M059J (cell line): ENCODE measurements at places on chromosomes 2 and 18. TPM values are rescaled to one million over a fixed set of nuclear protein-coding genes. Genes with fewer than 3 reads are reported as not detected.
A peak's percentile ranks its signal among the peaks of the same experiment; 100 is the strongest.

Gene MBD5
- total RNA-seq = 6.1 and 11.4 TPM in 2 replicates

DNA sequence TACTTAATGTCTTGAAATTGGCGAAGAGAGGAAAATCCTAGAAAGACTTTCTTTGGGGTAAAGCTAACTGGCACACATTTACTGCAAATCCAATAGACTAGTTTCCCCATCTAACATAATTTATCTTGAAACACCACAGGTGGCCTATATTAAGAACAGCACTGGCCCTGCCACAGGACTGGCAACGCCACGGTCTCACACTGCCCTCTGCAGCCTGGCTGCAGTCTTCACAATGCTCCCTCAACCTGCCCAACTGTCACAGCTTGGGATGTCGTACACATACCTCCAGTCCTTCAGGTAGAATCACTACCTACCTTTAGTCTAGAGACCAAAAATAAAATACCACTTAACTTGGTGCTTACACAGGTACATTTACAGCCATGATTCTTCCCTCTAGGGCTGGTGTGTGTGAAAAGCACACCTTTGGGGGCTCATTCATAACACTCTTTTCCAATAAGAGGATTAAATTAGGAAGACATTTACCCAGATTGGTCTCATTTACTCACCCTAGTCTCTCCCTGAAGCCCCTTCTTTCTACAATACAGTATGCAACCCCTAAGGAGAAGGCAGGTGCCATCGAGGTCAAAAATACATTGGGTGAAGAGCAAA, 222.2 kb downstream of the C1D start:
- peak; percentile 74 for DNase-seq

Gene TIA1
- total RNA-seq = 52.4 and 64.5 TPM in 2 replicates

DNA sequence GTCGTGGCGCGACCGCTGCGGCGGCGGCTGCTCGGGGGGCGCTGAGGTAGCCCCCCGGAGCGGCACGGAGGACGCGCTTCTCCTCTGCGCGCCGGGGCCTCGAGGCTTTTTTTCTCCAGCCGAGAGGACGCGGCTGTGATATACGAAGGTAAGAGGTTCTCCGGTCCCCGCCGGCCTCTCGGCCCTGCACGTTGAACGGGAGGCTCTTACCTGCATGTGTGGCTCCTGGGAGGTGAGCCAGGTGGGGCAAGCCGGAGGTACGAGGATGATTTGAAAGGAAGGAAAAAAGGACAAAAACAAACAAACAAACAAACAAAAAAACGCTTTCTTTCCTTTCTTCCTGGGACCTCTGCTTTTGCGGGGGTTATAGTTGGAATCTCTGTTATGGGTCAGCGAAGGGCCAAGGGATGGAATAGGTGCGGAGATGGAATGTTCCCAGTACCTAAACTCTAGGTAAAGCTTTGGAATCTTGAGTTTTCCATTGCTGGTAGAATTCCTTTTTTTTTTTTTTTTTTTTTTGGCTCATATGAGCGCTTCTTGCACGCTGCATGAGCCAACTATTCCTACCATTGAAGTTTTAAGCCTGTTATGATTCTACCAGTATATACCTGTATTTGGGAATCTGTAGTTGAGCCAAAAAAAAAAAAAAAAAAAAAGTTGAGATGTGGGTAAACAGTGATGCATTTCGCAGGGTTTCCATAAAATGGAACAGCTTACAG, 674 bp downstream of the PTPN4 start:
- DNase-seq = peak; percentile 7

- peak; percentile 52 for DNase-seq
These were observed 129.3 kb upstream of the EPAS1 start for GRCh38 chr2:46167924-46168323.

- no peak for DNase-seq
These were observed 61.3 kb downstream of the ASXL2 start for GRCh38 chr2:25817006-25817405.

- no peak for DNase-seq
These were observed 14.5 kb upstream of the SLC35F5 start for GRCh38 chr2:113770929-113771328.

Gene UGT1A7
- total RNA-seq = not detected in 2 replicates

GRCh38 chr2:120233292-120233691, 10.1 kb upstream of the TMEM185B start:
- DNase-seq = no peak

GRCh38 chr18:4068552-4069158, 386.5 kb downstream of the DLGAP1 start:
- DNase-seq = peak; percentile 35

DNA sequence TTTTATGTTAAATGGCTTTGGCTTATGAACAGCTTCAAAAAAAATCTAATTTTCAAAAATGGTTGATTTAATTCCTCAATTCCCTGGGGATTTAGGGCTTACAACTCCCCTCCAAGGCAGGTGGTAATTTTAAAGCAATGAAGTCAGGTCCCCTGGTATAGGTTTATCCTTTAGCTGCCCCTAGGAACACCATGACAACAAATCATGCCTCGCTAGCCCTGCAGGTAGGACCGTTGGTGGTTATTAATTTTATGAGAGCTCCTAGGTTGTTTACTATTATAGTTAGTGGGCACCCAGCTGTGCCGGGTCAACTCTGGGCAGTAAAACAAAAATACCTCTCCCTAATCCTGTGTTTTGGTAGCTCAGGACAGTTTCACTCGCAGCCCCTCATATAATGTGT, 26.2 kb upstream of the MBOAT2 start:
- DNase-seq = no peak

DNA sequence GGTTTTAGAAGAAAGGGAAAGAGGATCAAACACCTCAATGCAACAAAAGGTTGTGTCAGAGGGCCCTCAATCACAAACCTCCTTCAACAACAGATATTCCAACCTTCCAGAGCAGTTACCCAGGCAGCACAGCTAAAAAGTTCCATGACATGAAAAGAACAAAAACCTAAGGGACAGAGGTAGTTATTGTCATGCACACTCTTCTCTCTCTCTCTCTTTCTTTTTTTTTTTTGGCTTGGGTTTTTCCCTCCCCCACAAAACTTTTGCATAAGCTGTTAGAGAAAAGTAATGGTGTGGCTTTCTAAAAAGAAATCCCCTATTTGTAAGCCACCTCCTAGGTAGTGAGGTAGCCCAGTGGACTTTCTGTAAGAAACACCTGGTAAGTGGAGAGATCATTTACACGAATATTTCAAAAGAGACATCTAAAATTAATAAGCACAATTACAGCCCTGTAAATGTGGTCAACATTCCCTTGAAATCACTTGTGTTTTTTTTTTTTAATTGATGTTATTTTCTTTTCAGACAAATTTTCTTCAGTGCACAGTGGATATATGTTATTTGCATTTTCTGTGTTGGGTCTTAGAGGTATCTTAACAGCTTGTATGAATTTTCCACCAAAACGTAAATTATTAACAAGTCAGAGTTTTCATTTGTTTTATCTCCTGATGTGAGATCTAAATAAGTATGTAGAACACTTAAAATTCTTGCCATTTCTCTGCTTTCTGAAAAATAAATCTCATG, 48.4 kb downstream of the ZEB2 start:
- no peak for DNase-seq

GRCh38 chr2:203623661-203624060, 82.8 kb upstream of the CD28 start:
- DNase-seq = peak; percentile 76

DNA sequence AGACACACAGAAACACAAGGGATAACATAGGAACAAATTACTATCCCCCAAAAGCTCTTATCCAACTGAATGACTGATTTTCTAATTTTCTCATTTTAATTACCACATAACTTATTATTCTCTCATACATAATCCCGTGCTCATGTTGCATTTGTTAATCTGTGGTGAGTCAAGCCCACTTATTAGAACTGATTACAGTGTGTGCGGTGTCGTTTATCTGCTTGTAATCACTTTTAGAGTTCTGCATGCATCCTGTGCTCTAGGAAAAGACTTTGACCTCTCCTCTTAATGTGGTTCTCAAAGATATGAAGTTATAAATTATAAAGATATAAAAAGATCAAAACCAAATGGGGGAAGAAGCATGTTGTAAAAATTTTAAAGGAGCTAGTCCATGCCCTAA, 29.7 kb downstream of the CNDP1 start:
- no peak for DNase-seq

- DNase-seq = peak; percentile 16
These were observed 88.0 kb downstream of the AQP4 start for GRCh38 chr18:26777351-26778053.

DNA sequence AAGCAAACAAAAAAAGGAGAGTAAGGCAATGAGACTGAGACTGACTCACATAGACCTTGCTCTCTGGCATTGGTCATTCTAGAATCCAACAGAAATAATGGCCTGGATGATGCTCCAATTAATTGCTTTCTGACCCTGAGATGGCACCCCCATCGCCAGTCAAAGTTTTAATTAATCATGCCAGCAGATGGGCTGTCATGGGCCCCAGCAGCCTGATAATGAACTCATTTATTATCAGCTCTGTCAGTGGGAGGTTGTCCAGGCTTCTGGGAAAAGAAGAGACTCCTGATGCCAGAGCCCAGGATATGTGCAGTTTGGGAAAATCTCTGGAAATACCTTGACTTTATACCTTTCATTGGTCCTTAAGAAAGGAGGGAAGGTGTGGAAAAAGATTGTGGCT, 115.2 kb downstream of the XRCC5 start:
- DNase-seq = no peak

Gene GPR35
- total RNA-seq = 0.17 TPM in 1 of 2 replicates, not detected in the other

DNA sequence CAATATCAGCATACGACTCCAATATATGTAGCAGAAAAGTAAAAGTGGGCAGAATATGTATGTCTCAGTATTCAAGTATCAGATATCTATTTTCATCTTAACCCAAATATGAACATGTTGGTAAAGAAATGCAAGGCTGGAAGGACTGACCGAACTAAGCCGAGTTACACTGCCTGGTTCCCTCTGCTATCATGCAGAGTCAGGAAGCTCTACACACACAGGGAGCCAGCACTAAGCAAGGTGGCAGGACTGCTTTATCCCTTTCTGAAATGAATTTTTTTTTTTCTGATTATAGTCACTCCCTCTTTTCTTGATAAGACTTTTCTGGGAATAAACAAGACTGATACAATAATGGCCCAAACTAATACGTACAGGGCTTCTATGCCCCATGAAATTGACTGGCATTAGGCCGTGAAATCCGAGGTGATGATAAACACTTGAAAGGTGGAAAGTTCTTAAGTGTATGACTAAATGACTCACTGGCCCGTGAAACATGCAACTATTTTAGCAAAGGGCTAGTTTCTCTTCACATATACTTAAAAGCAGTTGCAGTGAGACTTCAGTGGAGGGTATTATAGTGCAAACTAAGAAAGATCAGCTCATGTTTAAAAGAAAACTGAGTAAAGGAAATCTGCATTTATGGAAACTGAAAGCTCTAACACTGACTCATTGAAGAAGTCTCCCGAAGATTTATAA, 14.9 kb downstream of the DPP4 start:
- peak; percentile 66 for DNase-seq

- no peak for DNase-seq
These were observed 65.0 kb upstream of the MMADHC start for GRCh38 chr2:149652526-149652925.

- DNase-seq = peak; percentile 88
These were observed 53.4 kb downstream of the ADI1 start for GRCh38 chr2:3465844-3466481.

Gene AQP12A
- not detected in 2 replicates for total RNA-seq

Gene SLC40A1
- 0.39 and 0.76 TPM in 2 replicates for total RNA-seq

DNA sequence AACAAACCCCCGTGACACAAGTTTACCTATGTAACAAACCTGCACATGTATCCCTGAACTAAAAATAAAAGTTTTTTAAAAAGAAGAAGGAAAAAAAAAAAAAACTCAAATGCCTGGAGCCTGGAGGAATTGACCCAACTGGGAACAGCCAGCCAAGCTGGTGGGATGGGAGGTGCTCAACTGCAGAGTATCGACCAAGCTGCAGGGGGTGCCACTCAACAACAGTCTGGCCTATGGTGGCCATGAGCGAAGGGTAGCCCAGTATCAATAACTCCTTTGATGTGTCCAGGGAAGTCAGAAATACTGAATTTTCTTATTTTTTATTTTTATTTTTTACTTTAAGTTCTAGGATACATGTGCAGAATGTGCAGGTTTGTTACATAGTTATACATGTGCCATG, 310.3 kb upstream of the DLGAP1 start:
- no peak for DNase-seq

DNA sequence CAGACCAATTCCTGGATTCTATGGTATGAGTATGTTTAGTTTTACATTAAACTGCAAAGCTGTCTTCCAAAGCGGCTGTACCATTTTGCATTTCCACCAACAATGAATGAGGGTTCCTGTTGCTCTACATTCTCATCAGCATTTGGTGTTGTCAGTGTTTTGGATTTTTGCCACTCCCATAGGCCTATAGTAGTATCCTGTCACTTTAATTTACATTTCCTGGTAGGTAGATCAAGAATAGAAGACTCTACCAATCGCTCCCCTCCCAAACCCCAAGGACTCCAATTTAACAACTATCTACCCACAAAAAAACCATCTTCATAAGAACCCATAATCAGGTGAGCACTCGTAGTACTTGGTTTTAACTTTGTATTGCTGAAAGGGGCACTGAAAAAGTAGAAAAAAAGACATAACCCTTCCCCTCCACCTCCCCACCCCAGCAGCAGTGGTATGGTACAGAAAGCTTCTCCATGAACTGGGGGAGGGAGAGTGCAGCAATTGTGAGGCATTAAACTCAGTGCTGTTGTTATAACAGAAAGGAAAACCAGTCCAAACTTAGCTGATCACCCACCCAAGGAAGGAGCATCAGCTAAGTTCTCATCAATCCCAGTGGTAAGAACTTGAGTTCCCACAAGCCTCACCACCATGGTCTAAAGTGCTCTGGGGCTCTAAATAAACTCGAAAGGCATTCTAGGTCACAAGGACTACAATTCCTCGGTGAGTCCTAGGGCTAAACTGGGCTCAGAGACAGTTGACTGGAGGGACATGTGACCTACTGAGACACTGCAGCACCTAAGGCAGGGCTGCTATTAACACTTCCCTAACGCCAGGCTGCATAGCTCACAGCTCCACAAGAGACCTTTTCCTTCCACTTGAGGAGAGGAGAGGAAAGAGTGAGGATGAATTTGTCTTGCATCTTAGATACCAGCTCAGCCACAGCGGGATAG, 35.5 kb upstream of the CYTIP start:
- no peak for DNase-seq

GRCh38 chr18:54950221-54950620, 9.0 kb downstream of the CCDC68 start:
- no peak for DNase-seq

GRCh38 chr2:178066890-178067669, 5.5 kb downstream of the PDE11A start:
- DNase-seq = peak; percentile 44

Gene IL36RN
- total RNA-seq = 0.02 TPM in 1 of 2 replicates, not detected in the other

DNA sequence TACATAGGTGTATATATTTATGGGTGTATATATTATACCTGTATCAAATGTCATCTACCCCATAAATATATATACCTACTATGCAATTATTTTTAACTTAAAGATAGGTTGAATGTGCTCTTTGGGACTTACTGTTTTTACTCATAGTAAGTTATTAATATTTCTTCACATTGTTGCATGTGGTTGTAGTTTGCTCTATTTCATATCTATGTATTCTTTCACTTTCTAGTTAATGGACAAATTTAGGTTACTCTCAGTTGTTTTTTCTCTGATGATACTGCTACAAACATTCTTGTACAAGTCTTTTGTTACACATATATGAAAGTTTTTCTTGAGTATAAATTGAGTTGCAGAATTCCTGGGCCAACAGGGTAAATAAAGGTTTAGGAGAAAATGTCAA, 601.8 kb upstream of the ID2 start:
- DNase-seq = no peak
